ENCODE measurements at places on chromosomes 11 and 22.
A peak's percentile ranks its signal among the peaks of the same experiment; 100 is the strongest.

- DNase-seq = no peak
These were observed 6.6 kb downstream of the TRIM22 start for GRCh38 chr11:5696210-5696609.

DNA sequence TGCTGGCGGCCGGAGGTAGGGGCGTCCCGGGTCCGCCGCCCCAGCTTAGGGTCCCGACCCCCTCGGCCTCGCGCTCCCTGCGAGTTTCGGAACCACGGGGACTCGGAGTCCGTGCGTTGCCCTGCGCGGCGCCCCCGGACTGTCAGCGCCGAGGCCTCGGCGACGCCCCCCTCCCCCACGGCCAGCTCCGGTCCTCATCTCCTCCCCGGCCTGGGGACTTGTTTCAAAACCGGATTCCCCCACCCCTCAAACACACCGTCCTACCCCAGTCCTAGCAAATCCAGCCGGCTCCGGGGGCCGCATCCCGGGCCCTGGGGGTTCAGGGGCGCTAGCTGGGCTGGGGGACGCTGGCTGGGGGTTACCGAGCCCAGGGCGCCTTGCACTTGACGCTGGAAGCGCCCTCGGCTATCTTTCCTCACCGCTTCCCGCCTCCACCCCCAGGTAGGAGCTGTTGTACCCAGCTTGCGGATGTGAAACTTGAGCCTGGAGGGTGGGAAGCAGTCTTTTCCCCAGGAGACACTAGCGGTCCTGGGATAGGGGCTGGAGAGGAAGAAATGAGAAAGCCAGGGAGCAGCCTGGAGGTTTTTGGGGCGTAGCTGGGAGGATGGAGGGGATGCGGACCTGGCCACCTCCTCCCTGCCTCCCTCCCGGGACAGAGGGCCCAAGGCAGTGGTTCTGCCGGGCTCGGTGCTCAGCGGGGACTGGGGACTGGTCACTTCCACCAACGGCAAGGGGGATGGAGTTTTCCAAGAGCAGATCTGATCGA is 550 bp downstream of the FBLN1 start:
- DNase-seq = no peak

GRCh38 chr11:6602096-6602940 is 1.1 kb downstream of the RRP8 start:
- no peak for DNase-seq

DNA sequence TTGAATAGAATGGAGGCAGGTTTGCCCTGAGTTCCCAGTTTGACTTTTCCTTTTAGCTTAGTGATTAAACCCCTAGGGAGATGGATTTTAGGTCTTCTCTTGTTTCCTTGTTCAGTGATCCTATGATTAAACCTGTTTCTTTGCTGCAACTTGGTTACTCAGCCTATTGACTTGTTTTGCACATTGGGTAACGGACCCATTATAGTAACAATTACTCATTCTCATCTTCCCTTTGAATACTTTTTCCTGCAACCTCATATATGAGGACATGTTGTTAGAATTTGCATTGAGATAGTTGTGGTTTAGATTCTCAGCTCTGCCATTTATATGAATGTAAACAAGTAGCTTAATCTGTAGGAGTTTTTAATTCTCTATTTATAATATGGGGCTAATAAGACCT is 489.2 kb upstream of the CNTN5 start:
- DNase-seq = no peak

- no peak for DNase-seq
These were observed 92.7 kb downstream of the NTM start for GRCh38 chr11:131463162-131463561.

- no peak for DNase-seq
These were observed 11.6 kb downstream of the PHLDB1 start for GRCh38 chr11:118618991-118619375.

DNA sequence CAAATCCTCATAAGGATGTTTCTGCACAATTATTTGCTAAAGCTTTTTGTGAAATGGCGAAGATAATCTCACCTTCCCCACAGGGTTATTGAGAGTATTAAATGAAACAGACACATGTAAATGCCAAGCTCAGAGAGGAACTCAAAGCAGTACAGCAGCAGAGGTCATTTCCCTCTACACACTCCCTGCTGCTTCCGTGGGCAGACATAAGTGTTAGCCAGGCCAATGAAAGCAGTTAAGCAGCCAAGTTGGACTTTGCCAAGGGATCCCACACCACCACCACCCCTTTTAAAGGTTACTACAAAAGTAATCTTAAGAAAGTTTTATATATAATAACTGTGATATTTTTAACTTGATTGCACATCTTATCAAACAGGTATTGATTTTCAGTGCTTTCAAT is 4.0 kb upstream of the FAM111A start:
- no peak for DNase-seq

DNA sequence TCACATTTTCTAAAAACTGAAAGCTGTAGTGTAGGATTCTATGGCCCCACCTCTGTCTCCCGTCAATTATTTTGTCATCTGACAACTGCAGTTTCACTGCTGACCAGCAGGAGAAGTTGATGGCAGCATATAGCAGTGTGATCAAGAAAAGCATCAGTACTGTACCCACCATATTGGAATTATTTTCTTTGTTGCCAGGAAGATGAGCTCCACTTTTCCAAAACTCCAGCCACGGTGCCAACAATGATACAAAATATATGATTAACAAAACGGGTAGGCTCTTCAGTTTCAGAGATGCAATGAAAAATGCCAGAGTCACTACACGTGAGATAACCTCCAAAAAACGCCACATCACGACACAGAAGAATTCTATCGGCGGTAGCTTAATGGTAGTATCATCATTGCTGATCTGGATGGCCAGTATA is 41.3 kb downstream of the XKR3 start:
- DNase-seq = no peak

- DNase-seq = no peak
These were observed 27.1 kb downstream of the NXPE2 start for GRCh38 chr11:114705280-114706024.

- no peak for DNase-seq
These were observed 3.1 kb downstream of the RELT start for GRCh38 chr11:73379189-73379880.

- no peak for DNase-seq
These were observed 82.1 kb downstream of the PPP6R3 start for GRCh38 chr11:68542617-68543016.

GRCh38 chr22:21826204-21826603 is 41.2 kb downstream of the MAPK1 start:
- no peak for DNase-seq

GRCh38 chr11:104134745-104135144 is 29.2 kb downstream of the PDGFD start:
- DNase-seq = no peak

GRCh38 chr22:44019846-44020245 is 4.3 kb upstream of the PARVB start:
- no peak for DNase-seq

DNA sequence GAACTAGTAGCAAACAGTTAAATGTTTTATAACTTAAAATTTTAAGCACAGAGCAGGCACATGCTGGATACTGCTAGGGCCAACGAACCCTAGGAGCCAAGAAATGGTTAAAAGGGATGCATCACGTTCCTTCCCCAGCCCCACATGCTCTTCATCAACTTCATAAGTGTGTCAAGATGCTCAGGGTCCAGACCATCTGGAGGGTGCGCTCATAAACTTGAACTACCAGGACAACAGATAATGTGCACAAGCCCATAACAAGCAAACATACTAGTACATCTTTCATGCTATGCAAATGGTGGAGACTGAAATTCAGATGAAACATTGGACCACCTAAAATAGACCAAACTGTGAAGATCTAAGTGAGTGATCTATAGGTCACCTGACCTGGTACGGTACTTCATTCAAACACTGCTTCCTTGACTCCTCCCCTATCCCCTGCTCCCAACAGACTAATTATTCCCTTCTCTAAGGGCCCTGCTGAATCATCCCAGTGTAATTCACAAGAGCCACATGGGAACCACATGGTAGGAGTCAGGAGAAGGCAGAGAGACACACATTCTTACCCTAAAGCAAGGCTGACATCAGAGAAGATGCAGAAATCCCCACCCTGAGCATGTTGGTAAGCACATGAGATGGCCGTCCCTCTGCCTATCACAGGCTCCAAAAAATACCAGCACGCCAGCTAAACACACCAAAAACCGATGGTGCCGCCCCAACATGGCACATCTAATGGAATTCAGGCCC is 83.9 kb downstream of the ETS1 start:
- DNase-seq = no peak

GRCh38 chr11:29023761-29024160 is 915.6 kb downstream of the METTL15 start:
- no peak for DNase-seq

GRCh38 chr11:126682590-126682989 is 318.0 kb downstream of the KIRREL3 start:
- DNase-seq = no peak

DNA sequence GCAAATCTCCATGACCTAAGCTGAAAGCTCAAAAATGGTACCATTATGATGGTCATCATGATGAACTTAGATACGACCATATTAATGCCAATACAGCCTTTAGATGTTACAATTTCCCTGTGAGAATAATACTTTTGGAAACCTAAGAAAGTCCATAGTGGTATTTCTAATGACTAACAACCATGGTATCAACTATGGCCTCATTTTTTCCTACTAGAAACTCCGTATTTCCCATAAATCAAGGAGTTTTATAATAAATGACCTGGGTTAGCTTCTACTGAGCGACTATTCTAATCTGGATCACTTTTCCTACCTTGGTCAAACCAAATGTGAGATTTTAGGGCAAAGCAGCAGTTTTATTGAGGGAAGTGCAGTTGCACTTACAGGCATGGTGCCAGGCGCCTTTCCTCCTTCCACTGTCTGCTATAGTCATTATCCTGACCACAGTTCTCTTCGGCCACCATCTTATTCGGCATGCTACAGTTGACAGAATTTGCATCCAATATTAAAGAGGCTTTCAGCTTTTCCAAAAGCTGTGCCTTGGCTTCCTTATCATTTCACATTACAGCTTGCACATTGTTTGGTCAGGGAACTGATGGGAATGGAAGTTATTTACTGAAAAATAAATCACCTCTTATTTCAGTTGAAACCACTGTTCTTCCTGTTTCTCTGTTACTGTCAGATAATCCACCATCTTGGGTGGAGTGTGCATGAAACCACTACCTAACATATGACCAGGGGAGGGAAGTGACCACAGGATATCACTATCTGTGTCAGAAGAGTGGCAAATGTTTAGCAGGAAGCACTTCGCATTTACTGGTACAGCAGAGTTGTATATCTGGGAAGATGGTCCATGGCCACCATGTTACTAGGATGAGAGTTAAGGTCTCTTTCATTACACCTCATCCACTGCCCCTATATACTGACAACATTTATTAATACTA is 74.5 kb upstream of the PICALM start:
- no peak for DNase-seq

DNA sequence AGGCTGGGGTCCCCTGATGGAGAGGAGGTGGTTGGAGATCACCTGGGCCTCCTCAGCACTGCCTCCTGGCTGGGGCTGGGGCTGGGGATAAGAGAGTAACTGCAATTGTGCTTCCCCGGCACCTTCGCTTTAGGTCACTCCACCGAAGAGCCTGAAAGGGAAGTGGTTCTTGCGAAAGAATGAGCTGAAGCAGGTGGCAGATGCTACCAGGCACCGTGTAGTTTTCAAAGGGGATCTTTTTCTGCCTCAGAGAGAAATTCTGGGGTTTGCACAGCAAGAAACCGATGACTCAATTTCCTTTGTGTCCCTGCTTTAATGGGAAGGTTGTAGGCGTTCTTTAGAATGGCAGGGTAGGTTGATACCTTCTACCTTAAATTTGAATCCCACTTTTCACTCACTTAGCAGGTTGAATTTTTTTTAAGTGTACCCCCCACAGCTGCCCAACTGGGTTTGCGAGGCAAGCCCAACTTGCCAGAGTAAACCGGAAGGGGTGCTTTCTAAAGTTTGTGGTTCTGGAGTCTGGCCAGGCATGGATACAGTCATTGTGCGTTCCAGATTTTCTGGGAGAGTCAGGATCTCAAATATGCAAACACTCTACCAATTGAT is 5.3 kb downstream of the CD44 start:
- DNase-seq = peak; percentile 54

GRCh38 chr11:126163074-126163700 is 48.3 kb downstream of the RPUSD4 start:
- no peak for DNase-seq
